NCI-H2081 treated with DMSO at 0.1 percent for 48 hours (cell line): ENCODE measurements at places on chromosomes 2 and 18.

GRCh38 chr18:45861926-45862325 is 36.5 kb downstream of the SIGLEC15 start:
- DNase-seq, result no peak

GRCh38 chr2:174636987-174637386 is 39.4 kb upstream of the WIPF1 start:
- no peak for DNase-seq

DNA sequence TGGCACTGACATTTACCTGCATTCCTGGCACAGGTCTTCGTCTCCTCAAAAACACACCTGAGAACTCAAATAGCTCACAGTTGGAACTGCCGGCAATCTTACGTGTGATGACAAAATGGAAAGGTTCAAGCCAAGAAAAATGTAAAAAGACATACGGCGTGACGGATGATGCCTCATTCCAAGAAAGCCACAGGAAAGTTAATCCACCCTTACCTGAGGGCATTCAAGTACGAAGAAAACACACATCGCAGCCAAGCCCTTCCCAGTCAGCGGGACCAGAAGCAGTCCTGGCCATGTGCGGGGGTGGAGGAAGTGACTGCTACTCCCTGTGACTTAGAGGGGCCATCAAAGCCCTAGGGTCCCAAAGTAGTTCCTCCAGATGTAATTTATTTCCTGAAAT is 986.3 kb upstream of the CELF4 start:
- no peak for DNase-seq

DNA sequence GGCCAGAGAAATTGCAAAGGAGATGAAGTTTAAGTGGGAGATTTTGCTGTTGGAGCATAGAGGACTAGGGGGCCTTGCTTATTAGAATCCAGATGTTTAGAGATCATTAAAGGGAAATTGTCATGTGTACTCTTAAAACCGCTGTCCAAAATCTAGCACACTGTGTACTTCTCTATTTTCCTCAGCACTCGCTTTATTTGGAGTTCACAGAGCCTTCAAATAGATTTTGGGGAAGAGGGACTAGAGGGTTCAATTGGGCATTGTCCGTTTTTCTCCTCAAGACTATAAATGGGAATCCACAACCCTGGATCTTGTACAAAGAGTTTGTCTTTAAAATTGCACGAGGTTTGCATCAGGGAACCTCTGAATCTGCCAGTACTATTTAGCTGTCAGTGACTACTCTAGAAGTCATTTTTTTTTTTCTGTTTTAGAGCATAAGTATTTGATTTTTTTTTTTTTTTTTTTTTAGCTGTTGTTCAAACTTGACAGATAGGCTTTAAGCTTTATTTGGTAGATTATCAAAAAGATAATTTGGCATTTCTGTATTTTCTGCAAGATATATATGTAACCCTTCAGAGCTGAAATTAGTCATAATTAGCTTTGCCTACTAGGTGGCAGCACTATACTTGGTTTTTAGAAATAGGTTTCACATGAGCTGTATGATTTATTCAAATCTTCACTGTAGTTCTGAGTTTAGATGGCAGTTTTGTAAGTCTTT is 14.2 kb downstream of the PMS1 start:
- no peak for DNase-seq

- no peak for DNase-seq
Observed at GRCh38 chr2:37614061-37614738, 57.2 kb downstream of the CDC42EP3 start.

GRCh38 chr2:227759411-227760118 is 13.9 kb downstream of the SCYGR8 start:
- no peak for DNase-seq

DNA sequence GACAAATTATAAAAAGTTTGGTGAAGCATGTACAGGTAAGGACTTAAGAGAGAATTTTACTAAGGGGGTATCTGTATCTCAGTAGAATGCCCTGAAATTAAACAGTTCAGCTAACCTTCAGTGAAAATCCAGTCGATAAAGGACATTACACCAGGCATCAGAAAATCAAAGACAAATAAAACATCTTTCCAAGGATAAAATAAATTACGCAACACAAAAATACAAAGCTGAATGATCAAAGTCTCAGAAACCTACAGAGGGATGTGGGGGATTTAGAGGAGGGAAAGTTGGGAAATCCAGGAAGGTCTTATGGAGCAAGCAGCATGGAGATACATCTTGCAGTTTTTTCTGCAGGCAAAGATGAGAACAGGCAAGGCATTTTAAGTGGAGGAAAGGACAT is 384.1 kb downstream of the TNS1 start:
- no peak for DNase-seq

DNA sequence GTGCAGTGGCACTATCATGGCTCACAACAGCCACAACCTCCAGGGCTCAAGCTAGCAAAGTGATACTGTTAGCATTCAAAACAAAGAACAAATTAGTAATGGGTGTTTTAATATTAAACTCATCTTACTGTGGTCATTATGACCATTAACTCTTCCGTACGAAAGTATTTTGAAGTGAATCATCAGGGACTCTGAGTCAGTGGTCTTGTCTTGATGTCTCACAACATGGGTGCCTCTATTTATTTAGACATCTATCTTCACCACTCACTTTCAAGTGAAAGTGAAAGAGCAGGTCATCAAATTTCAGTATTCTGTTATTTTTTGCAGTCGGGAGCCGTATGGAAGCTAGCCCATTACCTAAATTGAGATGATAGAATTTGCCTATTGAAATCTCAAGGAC is 1118.2 kb downstream of the DPP10 start:
- no peak for DNase-seq

GRCh38 chr2:174510583-174511189 is 23.9 kb upstream of the GPR155 start:
- no peak for DNase-seq

- no peak for DNase-seq
Observed at GRCh38 chr18:75844146-75844545, 416.6 kb upstream of the SMIM21 start.

- DNase-seq, result no peak
Observed at GRCh38 chr2:45567288-45567963, 43.6 kb downstream of the SRBD1 start.

DNA sequence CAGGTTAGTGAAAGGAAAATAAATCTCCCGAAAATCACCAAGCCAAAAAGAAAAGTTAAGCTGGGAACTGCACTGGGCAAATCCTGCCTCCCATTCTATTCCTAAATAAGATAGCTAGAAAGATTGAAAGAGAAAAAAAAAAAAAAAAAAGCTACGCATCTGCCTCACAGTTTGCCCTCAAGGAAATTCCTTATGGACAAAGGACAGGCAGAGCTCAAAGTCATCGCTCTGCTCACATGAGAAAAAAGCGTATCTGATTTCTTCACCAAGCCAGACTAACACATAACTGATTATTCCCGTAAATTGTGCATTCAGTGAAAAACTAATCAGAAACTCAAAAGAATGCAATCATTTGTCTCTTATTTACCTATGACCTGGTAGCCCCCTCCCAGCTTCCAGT is 50.0 kb downstream of the PUM2 start:
- DNase-seq, result no peak

- DNase-seq, result no peak
Observed at GRCh38 chr2:201006704-201007103, 43.2 kb upstream of the ORC2 start.

DNA sequence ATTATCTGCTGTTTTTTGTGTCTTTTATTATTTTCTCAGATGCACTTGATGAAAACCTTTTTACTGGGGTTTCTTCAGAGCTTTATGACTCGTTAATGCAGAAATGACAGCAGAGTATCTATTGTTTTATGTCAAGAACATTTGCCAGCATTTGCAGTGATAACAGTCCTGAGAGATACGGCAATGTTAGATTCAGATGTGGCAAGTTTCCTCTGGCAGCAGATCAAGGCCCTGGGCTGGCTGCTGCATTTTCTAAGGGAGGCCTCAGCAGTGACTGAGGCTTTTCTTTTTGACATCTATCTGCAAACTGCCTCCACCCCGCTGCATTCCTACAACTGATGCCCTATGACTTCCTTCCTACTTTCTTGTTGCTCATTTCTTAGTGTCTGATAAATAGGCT is 40.2 kb downstream of the EFEMP1 start:
- DNase-seq, result no peak

- no peak for DNase-seq
Observed at GRCh38 chr18:74286106-74286855, 5.5 kb downstream of the CYB5A start.

- DNase-seq, result no peak
Observed at GRCh38 chr2:47173986-47174732, 19.1 kb upstream of the STPG4 start.

DNA sequence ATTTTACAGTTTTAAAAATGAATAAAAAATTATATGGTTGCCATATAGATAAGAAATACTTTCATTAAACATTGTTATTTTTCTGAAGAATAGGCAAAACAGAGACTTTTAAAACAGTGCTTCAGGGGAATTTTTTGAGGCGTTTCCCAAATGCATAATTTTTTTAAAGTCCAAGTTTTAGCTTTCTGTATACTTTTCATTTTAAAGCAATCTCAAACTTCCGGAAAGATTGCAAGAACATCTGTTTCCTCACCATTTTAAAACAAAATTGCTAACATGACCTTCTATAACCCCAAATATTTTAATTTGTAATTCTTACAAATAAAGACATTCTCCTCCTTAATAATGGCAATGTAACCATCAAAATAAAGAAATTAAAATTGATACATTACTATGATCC is 15.1 kb upstream of the MBD2 start:
- DNase-seq, result no peak

DNA sequence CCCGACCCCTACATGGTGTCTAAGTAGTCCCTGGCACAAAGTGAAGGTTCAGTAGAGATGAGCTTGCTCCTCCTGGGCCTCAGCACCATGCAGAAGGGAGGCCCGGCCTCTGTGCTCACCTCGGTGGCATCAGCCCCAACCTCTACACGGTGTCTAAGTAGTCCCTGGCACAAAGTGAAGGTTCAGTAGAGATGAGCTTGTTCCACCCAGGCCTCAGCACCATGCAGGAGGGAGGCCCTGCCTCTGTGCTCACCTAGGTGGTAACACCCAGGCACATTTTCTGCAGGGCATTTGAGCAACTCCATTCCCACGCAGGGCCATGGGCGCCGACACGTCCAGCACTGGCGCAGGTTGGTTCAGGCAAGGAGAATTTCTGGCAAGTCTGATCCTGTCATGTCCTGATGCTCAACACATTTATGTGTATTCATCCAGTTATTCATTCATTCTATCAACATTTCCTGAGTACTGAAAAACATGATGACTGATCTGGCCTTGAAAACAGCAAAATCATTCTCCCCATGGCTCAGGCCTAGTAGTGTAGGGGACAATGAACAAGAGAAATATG is 408.2 kb upstream of the MYT1L start:
- no peak for DNase-seq

- no peak for DNase-seq
Observed at GRCh38 chr18:44881461-44882162, 200.9 kb downstream of the SETBP1 start.

DNA sequence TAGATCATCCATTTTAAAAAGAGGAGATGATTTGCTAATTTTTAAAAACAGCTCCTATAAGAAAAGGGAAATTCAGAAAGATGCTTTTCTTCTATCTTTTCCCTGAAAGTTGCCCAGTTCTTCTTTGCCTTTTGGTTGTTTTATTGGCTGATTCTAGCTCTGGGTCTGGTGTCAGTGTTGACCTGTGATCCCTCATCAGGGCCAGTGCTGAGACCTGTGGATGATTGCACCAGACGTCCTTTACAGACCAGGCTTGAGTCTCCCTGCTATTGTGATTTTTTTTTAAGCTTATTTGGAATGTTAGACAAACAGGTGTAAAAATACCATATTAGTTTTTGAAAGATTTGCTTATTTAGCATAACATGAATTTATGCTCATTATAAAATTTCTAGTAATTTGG is 88.2 kb downstream of the ACSL3 start:
- DNase-seq, result no peak

DNA sequence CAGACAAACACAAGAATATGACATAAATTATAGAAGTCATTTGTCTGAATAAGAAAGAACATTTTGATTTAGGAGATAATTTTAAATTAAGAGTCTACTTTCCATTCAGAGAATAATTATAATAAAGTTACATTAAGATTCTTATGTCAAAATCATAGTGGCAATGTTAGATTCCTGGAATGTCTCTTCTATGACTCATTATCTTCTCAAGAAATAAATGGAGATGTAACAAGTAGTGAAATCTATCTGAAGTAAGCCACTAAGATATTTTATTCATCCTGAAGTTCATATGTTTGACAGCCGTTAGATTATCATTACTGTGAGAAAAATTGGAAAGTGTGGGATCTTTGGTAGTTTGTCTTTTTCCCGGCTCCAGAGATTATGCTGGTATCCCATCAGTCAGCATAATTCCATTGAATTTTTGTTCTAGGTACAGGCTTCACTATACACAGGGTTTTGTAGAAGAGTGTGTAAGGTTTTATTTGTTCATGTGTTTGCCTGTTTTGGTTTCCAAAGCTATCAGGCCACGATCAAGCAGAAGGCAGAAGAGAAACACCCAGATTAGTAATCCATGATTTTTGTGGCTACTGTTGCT is 1246.6 kb upstream of the LRRTM1 start:
- DNase-seq, result no peak

- DNase-seq, result no peak
Observed at GRCh38 chr18:42038936-42039335, 83.9 kb downstream of the PIK3C3 start.
